ENCODE measurements at places on chromosomes 3 and 15.

GRCh38 chr3:144351773-144352365 is 380.2 kb downstream of the DIPK2A start:
- DNase-seq, result no peak

- DNase-seq, result no peak
These were observed 542 bp downstream of the INKA1 start for GRCh38 chr3:49803465-49804140.

GRCh38 chr15:40353697-40354096 is 2.9 kb downstream of the PHGR1 start:
- DNase-seq, result no peak

- no peak for DNase-seq
These were observed 332.0 kb downstream of the FHIT start for GRCh38 chr3:60919296-60919695.

- DNase-seq, result no peak
These were observed 664.4 kb upstream of the CBLB start for GRCh38 chr3:106533093-106533787.

- DNase-seq, result no peak
These were observed 1.0 kb upstream of the NR2E3 start for GRCh38 chr15:71809346-71809745.

GRCh38 chr15:37101980-37102304 is 1.6 kb upstream of the MEIS2 start:
- DNase-seq, result no peak

- no peak for DNase-seq
These were observed 89.9 kb upstream of the MEF2A start for GRCh38 chr15:99475754-99476412.

- DNase-seq, result no peak
These were observed 35.8 kb downstream of the ST8SIA2 start for GRCh38 chr15:92429378-92430068.

GRCh38 chr3:145089337-145089736 is 1071.6 kb downstream of the PLOD2 start:
- DNase-seq, result no peak

DNA sequence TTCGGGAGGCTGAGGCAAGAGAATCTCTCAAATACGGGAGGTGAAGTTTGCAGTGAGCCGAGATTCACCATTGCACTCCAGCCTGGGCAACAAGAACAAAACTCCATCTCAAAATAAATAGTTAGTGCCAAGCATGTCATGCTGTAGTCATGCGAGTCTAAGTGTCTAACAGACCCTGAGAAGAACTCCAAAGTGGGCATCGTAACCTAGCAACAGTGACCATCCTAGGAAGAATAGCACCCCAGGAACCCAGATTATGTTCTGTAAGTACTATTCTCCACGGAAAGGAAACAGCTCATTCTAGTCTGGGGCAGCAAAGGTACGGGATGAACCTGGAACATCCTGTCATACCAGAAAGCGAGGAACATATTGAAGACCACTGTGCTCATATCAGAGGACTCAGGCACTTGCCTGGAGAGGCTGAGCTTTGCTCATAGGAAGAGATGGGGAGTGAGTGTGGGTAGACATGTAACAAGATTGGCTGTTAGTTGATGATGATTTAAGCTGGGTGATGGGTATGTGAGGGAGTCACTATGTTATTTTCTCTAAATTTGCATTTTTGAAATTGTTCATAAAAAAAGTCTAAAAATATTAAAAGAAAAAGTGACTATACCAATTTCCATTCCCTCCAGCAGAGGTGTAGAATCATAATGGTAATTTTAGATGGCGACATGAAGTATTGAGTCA is 31.7 kb downstream of the BCL2L10 start:
- DNase-seq, result no peak

GRCh38 chr15:98083203-98083910 is 122.9 kb downstream of the ARRDC4 start:
- DNase-seq, result no peak

GRCh38 chr3:17830788-17831187 is 88.4 kb upstream of the TBC1D5 start:
- no peak for DNase-seq

DNA sequence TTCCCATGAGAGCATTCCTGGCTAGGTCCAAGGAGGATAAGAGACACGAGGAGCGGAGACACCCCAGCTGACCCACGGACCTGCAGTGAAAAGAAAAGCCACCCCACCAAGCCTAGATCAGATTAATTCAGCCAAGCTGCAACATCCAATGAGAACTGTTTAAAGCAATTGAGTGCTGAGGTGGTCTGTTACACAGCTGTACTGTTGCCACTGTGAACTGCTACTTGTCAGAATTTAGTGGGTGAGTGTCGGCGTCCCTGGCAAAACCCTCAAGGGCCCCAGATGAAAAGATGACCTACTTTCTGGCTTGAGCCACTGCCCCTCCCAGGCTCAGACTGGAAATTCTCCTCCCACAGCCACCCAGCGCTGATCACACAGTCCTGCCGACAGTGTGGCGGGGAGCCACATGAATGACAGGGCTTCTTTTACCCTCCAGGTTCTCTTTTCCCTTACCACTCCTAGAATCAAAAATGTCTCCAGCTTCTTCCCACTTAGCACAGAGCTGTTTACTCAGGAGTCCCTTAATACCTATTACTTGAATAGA is 26.4 kb upstream of the KBTBD12 start:
- no peak for DNase-seq

- no peak for DNase-seq
These were observed 43.8 kb downstream of the MSL2 start for GRCh38 chr3:136152176-136152843.

GRCh38 chr3:149600634-149601033 is 57.2 kb downstream of the WWTR1 start:
- DNase-seq, result no peak

- no peak for DNase-seq
These were observed 184.8 kb upstream of the P2RY1 start for GRCh38 chr3:152650177-152650576.

GRCh38 chr3:152302521-152303021 is 33.8 kb downstream of the MBNL1 start:
- no peak for DNase-seq

DNA sequence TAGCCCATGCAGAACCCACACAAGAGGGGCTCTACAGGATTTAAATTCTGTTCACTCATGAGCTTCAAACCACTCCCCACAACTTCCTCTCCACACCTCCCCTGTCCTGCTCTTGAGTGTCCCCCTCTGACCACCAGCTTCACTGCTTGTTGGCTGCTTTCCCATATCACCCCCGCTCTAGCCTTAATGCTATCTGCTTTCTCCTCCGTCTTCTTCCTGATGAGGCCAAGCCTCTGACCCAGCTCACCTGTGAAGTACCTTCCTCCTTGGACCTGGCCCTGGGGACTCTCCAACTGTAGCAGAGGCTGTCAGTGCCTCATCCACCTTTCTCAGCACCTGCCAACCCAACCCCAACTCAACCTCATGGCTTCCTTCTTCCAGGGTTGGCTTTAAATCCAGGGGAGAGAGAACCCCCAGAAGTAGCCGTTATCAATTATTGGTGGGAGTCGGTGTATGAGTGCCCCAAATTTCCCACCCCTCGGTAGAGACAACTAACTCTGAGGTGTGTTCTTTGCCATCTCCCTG is 174.8 kb downstream of the MINAR1 start:
- no peak for DNase-seq

GRCh38 chr3:165568907-165569462 is 268.2 kb downstream of the BCHE start:
- DNase-seq, result no peak

DNA sequence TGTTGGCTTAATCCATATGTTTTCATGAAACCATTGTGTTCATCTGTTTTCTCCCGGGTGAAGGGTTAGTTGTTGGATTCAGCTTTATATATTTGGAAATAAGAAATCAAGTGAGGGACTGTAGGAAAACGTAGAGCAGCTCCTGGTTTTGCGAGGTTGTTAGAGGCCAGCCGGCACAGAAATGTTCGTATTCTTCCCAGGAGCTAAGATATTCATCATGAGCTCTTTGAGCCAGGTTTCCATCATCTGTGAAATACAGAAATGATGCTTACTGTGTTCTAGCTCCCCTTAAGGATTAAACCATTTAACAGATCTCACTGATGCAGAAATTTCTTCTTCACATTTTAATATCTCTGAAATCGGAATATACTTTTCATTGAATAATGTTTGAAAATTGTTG is 235.5 kb downstream of the PTPRG start:
- DNase-seq, result no peak

- DNase-seq, result no peak
These were observed 99.6 kb downstream of the TUSC7 start for GRCh38 chr3:116809208-116809607.

DNA sequence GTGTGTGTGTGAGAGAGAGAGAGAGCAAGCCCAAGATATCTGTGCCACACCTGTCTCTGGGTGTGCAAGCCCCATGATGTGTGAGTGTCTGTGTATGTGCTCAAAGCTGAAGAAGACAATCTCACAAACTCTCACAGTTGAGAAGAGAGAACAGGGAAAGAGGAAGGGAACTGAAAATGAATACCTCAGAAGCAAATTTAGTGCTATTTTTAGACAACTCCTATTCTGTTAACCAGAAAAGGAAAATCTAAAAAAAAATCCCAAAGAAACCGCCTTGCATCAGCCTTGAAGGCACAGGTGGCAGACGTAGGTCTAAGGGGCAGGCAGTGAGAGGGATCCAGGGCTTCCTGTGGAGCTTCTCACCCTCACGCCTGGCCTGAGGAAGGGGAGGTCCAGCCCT is 47.8 kb downstream of the ATP2B2 start:
- no peak for DNase-seq

DNA sequence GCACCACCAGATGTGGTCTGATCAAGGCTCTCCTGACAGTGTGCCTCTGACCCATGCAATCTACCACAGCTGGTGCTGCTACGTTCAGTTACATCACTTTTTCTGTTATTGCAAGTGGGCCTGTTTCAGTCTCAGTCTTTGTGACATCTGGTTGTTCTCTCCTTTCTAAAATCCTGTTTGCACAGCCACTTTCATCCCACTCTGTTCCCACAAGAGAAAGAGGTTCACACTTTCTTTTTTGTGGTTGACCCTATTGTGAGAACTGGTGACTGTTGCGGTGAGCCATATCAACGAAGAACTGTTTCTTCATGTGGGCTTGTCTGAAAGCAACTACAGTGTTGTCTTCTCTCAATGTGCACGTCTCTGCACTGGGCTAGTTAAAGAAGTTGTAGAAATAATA is 342.8 kb upstream of the ARPP21 start:
- no peak for DNase-seq

- no peak for DNase-seq
These were observed 414.7 kb downstream of the EPHA3 start for GRCh38 chr3:89522155-89522554.

DNA sequence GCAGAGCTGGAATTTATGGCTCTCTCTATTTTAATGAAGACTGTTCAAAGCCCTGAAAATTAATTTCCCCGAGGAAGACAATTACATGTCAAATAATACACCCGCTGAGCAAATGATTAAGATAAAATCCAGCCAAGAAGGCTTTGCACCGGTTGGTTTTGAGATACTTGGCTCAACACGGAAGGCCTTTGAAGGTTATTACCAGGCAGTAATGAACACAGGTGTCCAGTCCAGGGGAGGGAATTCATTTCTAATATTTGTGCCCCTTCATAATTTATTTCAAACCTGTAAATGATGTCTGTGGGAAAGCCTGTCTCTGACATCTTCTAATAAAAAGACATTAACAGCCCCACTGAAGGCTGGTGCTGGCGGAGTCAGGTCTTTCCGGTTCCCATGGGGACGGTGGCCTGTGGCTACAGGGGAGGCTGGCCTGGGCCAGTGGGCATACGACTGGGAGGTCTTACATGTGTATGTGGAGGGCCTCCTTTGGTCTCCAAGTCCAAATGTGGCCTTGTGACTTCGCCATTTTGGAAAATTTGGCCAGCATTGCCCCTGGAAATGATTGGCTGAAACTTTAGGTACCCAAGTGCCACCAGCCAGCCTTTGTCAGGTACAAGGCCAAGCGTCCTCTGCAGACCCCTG is 49.9 kb upstream of the IQSEC1 start:
- DNase-seq, result no peak

GRCh38 chr3:172333042-172333377 is 115.2 kb downstream of the GHSR start:
- DNase-seq, result no peak

DNA sequence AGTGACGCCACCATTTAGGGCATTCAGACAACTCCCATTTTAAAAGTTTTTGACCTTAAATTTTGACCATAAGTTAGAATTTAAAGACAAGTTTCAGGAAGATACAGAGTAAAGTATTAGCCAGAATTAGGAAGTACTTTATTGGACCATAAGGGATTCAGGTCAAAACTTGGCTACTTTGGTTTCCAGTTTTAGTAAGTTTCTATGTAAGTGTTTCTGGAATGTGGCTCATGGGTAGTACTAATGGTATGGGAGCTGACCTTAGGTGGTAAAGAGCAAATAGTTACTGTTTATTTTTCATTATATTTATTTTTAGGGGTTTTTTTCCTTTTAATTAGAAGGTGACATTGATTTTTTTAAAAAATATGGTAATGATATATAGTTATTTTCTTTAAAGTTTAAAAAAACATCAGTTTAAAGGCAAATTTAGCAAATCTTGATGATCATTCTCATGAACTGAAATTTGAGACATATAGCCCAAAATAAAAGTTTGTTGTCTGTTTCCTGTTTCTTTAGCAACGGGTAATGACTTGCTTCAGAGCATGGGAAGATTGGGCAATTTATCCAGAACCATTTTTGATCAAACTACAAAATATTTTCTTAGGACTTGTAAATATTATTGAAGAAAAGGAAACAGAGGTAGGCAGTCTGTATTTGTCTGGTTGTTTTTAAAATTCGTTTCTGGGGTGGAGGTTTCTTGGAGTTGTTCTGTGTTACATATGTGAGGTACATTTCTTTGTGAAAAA is 34.3 kb downstream of the U2SURP start:
- no peak for DNase-seq

- no peak for DNase-seq
These were observed 21.3 kb downstream of the COLQ start for GRCh38 chr3:15500107-15500724.

GRCh38 chr3:134932035-134932434 is 137.0 kb downstream of the EPHB1 start:
- no peak for DNase-seq

DNA sequence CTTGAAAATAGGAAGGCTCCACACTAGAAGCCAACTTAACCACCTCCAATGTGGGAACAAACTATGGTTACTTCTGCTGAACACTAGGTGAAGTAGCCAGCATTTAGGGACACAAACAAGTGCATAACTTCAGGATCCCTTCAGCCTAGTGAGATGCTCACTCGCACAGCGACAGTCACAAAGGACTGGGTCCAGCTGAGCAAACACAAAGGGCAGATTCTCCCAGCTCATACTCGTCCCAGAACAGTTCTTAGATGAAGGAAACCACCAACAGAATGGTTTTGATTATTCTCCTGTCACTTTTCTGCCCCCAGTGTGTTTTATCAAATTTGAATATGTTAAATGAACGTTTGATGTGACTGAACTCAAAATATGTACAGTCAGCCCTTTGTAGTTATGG is 201.6 kb downstream of the KCNAB1 start:
- DNase-seq, result no peak

DNA sequence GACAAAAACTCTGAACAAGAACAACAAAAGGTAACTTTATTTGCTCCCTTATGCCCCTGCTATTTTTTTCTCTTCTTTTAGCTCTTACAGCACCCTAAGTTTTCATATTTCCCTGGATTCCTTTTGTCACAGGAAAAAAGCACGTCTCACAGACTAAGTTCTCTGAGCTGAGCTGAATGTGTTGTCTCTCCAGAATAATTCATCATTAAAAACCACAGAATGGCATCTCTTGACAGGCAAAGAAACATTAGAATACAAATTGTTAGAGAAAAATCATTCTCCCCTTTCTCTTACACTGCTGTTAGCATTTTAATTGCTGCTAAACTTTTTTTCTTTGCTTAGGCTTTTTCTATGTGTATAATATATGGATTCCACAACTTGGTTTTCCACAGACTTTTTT is 48.7 kb upstream of the SECISBP2L start:
- DNase-seq, result no peak

Measured in activated CD8-positive, alpha-beta memory T cell treated with anti-CD3 and anti-CD28 coated beads for 1 hour (primary cell).